Esophagus muscularis mucosa (tissue), 4 donors: ENCODE measurements at places on chromosomes 5 and 9. TPM values are rescaled to one million over a fixed set of nuclear protein-coding genes. Genes with fewer than 3 reads are reported as not detected.

DNA sequence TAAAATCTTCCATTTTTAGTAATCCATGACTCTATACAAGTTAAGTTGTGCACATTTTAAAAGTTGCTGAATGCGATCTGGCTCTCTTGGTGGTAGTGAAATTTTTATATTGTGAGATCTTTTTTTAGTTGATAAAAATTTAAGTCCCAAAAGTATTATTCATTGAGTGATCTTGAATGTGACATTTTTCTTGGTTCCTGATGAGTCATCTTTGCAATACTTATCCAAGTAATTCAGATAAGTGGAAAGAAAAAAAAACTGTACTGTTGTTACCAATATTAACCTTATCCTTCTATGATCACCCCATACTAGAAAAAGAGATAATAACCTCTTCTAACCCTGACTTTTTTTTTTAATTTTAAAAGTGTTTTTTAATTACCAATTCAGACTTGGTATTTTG is 601.3 kb downstream of the PSAT1 start:
- DNase-seq: no peak
- H3K27me3 ChIP-seq: no peaks in the 10 kb centered on the region
- no peak overlapping the region for H3K4me3 ChIP-seq
- H3K27ac ChIP-seq: no peak overlapping the region
- H3K4me1 ChIP-seq: no peaks in the 10 kb centered on the region

Gene C9orf153
- not detected for total RNA-seq

GRCh38 chr9:110128664-110129329 is 79.2 kb downstream of the C9orf152 start:
- peak overlapping the region; percentile 86 for H3K27ac ChIP-seq
- H3K27me3 ChIP-seq: no peaks in the 10 kb centered on the region
- H3K4me3 ChIP-seq: peak overlapping the region; percentile 51
- no peaks in the 10 kb centered on the region for H3K36me3 ChIP-seq
- DNase-seq: no peak

DNA sequence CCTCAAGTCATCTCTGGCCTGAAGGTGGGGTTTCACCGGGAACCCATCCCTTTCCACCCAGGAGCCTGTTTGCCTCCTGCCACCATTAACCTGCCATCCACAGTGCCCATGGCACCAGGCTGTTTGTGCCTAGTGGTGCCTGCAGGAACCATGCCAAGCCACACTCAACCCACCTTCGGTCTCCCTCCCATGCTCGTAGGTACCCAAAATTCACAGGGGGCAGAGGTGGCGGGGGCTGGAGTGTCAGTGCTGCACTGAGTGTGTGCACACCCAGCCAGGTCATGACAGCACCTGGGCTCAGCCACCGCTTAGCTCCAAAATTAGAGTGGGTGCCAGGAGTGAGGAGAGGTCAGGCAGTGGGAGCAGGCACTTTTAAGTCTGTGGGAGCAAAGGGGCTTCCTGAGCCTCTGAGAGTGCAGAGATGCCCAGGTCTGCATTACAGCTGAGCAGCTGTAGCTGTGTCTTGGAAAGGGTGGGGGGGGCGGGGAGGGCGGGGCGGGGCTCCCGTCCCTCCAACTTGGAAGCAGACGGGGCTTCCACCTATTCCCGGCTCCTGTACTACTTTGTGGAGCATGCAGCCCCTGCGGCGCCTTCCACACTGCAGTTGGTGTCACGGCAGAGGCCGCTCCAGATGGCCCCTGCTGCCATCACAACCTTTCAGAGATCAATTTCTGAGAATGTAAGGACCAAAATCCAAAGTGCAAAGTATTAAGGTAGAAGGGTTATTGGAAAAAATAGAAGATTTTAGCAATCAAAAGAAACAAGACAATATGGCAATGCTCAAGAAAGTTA is 2396.8 kb upstream of the C9orf72 start:
- no peak for DNase-seq
- H3K4me3 ChIP-seq: no peak overlapping the region
- no peaks in the 10 kb centered on the region for H3K27me3 ChIP-seq
- no peak overlapping the region for H3K27ac ChIP-seq

Gene PDE8B
- 0.86 TPM for total RNA-seq

GRCh38 chr9:121650217-121651007 is 1.0 kb upstream of the DAB2IP start:
- H3K36me3 ChIP-seq: no peaks in the 10 kb centered on the region
- peak overlapping the region; percentile 65 for H3K4me3 ChIP-seq
- H3K27ac ChIP-seq: peak overlapping the region; percentile 79

Gene INSL4
- total RNA-seq: not detected

GRCh38 chr9:8555762-8556500 is 756.4 kb upstream of the DMAC1 start:
- H3K27ac ChIP-seq: no peak overlapping the region
- H3K27me3 ChIP-seq: no peaks in the 10 kb centered on the region
- DNase-seq: no peak
- H3K4me1 ChIP-seq: no peaks in the 10 kb centered on the region
- no peaks in the 10 kb centered on the region for H3K36me3 ChIP-seq

Gene OR1Q1
- not detected for total RNA-seq

GRCh38 chr9:93406371-93406770 is 45.1 kb upstream of the FAM120A start:
- no peaks in the 10 kb centered on the region for H3K4me1 ChIP-seq
- H3K27me3 ChIP-seq: no peaks in the 10 kb centered on the region
- no peak for DNase-seq
- H3K4me3 ChIP-seq: no peak overlapping the region
